Stimulated activated CD4-positive, alpha-beta T cell treated with anti-CD3 and anti-CD28 coated beads, Interleukin-12 subunit alpha, Interleukin-12 subunit beta, amount 100 ng/mL, for 48 hours (primary cell): ENCODE measurements at places on chromosomes 12 and 14.
A peak's percentile ranks its signal among the peaks of the same experiment; 100 is the strongest.

DNA sequence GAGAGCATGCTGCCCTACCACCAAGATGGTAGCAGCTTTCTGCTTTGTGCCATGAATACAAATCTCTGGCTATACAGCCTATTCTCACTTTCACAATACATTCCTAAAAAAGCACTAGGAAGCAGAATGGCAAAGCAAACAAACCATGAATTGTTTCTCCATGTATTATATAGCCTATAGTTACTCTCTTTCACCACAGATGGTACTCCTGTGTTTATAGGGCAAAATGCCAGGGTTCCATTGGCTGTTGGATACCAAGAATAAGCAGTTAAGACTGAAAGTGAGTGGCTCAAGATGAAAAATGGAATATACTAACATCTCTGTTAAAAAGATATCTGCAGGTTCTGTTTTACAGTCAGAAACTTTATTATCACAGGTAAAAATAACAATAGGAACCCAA is 11.1 kb downstream of the ARF3 start:
- no peak for DNase-seq

- no peak for DNase-seq
Observed at GRCh38 chr12:25801734-25802133, 156.7 kb upstream of the RASSF8 start.

- DNase-seq = no peak
Observed at GRCh38 chr12:89117448-89118034, 234.8 kb downstream of the DUSP6 start.

- peak; percentile 18 for DNase-seq
Observed at GRCh38 chr12:64890873-64891468, 66.5 kb downstream of the TBC1D30 start.

GRCh38 chr14:32375663-32376062 is 46.6 kb downstream of the AKAP6 start:
- no peak for DNase-seq

- no peak for DNase-seq
Observed at GRCh38 chr12:68803948-68804656, 3.9 kb upstream of the MDM2 start.

DNA sequence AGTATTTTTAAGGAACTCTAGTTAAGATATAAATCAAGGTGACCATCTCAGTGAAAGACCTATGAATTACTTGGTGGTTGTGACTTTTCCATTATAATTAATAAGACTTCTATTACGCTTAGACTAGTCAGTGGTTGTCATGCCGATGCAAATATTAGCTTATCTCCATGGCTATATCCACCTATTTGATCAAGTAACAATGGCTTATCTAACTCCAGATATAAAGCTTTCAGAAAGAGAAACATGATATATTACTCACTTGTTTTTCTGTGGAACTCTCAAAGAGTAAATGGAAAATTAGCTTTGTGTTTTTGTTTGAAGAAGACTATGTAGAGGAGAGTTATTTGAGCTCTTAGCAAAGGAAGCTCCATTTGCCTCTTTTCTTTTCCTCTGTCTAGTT is 323.8 kb upstream of the DCN start:
- no peak for DNase-seq

GRCh38 chr12:93380480-93381121 is 2.9 kb downstream of the NUDT4 start:
- DNase-seq = no peak

- peak; percentile 62 for DNase-seq
Observed at GRCh38 chr12:11836282-11837151, 187.0 kb downstream of the ETV6 start.

DNA sequence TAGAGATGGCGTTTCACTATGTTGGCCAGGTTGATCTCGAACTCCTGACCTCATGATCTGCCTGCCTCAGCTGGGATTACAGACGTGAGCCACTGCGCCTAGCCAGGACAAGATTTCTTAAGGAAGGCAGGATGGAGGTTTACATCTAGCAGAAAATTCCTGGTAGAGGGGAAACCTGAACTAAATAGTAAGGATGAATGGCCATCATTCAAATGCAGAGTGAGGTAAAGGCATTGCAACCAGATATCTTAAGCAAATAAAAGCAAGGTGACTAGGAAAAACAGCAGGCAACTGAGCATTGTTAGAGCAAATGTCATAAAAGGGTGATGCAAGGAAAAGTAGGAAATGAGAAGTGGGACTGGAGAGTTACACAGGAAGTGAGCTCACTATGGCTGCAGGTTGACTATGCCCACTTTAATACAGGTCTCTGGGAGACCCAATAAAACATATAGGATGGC is 133.0 kb downstream of the SOX5 start:
- DNase-seq = no peak

DNA sequence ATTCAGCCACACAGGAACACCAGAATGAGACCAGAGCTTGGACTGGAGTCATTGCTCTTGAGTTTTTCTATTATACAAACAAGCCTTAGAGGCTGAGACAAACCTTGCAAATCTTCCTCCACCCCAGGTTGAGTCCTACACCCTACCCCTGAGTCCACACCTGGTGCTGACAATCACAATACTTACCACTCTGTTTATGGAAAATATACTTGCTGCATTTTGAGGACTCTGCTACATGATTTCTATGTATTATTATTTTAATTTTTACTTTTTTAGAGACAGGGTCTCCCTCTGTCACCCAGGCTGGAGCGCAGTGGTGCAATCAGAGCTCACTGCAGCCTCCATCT is 101.4 kb downstream of the EGLN3 start:
- DNase-seq = no peak

GRCh38 chr12:1929985-1930802 is 11.7 kb upstream of the CACNA2D4 start:
- no peak for DNase-seq

DNA sequence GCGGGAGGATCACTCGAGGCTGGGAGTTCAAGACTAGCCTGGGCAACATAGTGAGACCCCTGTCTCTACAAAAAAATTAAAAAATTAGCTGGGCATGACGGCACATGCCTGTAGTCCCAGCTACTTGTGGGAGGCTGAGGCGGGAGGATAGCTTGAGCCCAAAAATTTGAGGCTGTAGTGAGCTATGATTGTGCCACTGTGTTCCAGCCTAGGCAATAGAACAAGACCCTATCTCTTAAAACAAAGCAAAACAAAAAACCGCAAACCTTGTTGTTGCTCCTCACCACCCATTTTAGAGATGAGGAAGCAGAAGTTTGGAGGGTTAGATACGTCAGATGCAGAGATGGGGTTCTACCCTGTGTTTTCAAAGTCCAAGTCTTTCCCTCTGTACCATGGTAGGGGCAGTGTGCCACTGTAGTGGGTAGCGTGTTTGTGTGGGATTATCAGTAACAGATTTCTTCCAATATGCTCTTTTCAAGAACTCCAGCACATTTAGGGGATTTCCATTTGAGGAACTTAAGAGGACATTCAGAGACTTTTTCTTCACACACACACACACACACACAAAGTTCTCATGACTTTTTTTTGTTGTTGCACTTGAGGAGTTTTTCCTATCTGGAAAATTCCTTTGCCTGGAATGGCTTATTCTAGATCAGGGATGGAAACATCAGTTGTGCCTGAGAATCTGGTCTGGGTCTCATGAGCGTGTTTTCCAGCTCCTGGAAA is 186.5 kb downstream of the CHST11 start:
- no peak for DNase-seq

DNA sequence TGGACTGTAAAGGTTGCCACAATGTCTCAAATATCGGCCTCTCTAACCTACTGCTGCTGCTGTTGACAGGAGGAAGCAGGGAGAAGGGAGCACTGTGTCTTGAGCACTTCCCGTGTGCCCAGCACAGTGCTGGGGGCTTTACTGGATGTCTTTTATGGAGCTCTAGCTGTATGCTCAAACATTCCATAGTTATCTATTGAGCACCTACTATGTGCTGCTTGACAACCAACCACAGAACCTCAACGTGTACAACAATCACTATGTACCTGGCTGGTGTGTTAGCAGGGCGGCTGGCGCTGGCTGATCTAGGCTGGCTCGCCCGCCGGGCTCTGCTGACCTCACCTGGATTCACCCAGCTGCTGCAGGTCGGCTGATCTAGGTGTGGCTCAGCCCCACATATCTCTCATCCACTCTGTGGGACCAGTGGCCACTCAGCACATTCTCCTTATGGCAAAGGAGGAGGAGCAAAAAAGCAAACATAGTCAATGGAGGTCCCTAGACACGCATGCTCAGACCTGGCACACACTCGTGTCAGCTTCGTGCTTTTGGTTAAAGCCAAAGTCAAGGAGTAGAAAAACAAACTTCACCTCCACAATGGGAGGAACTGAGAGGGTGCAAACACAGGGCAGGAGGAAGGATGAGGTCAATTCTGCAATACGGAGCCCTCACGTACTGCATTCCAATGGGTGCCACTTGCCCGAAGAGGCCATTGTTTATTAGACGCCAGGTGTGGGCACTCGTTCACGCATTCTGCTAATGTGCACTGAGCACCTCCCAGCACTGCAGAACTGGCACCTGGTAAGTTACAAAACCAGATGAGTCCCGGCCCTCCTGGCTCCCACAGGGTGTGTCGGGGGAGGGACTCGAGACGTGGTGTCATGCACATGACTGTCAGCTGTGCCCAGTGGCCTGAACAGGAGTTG is 147.2 kb downstream of the SCARB1 start:
- no peak for DNase-seq

- DNase-seq = no peak
Observed at GRCh38 chr12:6443361-6443983, 1.3 kb upstream of the CD27 start.

DNA sequence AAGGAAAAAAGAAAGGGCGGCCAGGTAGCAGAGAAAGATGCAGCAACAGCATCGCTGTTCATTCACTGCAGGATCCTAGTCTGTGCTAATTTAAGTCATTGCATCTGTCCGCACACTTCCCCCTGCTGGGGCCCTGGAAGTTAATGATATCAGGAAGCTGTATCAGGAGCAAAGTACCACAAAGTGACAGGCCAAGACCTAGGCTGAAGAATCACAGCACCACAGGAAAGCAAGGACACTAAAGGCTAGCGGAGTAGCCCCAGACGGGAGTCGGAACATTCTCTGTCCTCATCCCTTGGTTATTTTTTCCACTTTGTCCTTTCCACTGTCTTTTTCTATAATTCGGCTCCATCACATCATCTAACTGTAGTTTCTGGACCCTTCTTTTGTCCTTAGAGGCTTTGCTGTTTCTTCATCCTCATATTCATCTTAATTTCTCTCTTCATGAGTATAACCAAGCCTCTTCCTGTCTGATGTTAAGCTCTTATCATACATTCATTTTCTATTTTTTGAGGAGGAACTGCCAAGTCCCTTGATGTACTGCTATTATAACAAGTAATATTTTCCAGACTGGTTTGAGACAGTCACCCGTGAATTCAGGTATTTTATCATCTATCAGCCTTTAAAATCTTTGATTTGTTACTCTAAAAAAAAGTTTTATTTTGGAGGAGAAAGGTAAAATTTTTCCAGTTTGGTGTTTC is 28.3 kb downstream of the DUSP16 start:
- no peak for DNase-seq

- no peak for DNase-seq
Observed at GRCh38 chr14:103362780-103363179, 22.4 kb upstream of the MARK3 start.

DNA sequence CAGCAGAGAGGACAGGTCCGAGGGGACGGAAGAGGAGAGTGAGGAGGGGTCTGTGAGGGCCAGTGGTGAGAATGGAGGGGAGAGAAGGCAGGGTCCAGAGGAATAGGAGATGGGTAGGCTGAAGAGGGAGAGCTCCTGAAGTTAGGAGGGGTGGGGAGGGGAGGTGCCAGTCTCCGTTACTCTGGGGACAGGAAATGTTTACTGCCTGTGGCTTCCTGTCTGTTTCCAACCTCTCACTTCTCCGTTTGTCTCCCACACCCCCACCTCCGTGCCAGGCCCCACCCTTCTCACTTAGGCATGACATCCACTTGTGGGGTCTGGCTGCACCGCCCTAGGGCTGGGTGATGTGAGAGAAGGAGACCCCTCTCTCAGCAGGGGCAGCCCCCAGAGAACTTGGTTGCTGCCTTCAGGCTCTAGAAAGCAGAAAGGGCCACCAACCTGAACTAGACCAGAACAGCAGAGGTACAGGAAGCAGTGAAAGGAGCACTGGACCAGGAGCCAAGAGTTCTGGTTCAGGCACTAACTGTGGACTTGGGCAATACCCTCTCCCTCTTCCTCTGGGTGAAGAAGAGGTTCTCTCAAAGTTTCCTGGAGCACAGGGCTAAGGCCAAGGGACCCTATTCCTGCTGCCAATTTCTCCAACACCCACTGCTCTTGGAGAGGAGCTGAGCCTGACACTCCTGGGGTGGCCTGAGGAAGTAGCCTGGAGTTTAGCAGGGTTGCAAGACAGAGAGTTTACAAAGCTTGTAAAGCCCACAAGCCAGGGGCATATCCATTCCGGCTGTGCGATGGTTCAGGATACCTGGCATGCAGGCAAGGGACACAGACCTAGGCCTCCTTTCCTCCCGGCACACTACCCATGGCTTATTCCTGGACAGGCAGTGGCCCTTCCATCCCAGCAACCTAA is 5.5 kb downstream of the ITGA5 start:
- no peak for DNase-seq

DNA sequence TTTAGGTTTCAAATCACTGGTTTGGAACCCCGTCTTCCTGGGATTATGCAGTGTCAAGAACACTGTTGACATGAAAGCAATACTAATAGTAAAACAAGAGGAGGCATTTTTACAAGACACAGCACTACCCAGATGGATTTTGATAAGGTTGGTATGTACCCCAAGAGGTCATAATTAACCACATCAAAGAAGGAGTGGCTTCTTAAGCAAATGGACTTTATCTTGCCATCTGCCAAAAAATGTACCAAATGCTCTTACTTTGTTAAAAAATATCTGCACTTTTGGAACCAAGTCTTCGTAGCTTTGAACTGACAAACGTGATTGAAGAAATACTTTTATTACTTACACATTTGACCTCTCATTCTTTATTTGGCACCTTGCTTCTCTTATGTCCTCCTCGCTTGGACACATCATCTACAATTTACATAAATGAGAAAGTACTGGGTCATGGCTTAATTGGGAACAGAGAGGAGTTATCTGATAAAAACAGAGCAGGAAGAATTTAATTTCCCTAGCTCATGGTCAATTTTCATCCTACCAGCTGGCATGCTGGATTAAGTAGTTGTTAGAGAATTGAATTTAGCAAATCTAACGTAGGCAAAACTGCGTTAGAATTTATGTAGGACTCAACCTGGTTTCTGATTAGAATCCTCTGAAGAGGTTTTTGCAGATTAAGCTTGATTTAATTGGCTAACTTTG is 54.5 kb upstream of the PRICKLE1 start:
- no peak for DNase-seq

- DNase-seq = no peak
Observed at GRCh38 chr12:45184147-45184963, 31.5 kb upstream of the ANO6 start.

- DNase-seq = no peak
Observed at GRCh38 chr12:111221062-111222026, 147.6 kb downstream of the PHETA1 start.

DNA sequence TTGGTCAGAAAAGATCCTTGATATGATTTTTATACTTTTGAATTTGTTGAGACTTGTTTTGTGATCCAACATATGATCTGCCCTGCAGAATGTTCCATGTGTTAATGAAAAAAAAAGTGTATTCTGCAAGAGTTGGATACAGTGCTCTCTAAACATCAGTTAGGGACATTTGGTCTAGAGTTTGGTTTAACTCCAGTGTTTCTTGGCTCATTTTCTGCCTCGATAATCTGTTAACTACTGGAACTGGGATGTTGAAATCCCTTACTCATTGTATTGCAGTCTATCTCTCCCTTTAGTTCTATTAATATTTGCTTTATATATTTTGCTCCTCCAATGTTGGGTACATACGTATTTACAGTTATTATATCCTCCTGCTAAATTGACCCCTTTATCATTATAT is 18.3 kb upstream of the TXNRD1 start:
- DNase-seq = no peak
